ENCODE measurements at places on chromosomes 6 and 20. TPM values are rescaled to one million over a fixed set of nuclear protein-coding genes. Genes with fewer than 3 reads are reported as not detected.

The CST5 gene
- not detected for total RNA-seq

The PKIG gene
- total RNA-seq = 2.4 TPM

The POM121L2 gene
- total RNA-seq = not detected

DNA sequence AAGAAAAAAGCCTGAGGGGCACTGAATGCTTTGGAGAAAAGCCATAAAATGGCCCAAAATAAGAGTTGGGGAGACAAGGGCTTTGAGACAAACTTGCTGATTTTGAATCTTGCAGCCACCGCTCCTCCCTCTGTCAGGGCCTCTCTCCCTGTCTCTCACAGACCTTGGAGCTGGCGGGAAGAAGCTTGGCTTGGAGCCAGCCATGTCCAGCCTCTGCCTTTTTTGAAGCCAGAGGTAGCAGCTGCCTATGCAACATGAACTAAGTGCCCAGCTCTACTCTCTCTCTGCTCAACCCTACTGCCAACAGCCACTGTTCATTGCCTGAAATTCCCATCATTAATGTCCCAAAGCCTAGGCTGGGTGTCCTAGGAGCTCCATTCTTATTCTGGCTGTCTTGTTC is 63.7 kb upstream of the CTNNBL1 start:
- no peaks in the 10 kb centered on the region for H3K36me3 ChIP-seq
- H3K4me3 ChIP-seq = no peak overlapping the region
- H3K27me3 ChIP-seq = peaks cover 20% of the 10 kb centered on the region
- no peaks in the 10 kb centered on the region for H3K4me1 ChIP-seq

- H3K4me3 ChIP-seq = no peak overlapping the region
- H3K27ac ChIP-seq = no peak overlapping the region
- no peak for DNase-seq
Measured at GRCh38 chr6:12535586-12536314, 180.8 kb upstream of the PHACTR1 start.

DNA sequence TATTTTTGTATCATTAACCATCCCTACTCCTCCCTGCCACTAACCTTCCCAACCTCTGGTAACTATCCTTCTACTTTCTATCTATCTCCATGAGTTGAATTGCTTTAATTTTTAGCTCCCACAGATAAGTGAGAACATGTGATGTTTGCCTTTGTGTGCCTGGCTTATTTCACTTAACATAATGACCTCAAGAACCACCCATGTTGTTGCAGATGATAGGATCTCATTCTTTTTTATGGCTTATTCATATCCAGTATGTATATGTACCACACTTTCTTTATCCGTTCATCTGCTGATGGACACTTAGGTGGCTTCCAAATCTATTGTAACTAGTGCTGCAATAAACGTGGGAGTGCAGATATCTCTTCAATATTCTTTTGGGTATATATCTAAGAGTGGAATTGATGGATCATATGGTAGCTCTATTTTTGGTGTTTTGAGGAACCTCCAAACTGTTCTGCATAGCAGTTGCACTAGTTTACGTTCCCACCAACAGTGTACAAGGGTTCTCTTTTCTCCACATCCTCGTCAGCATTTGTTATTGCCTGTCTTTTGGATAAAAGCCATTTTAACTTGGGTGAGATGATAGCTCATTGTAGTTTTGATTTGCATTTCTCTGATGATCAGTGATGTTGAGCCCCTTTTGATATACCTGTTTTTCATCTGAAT is 201.4 kb downstream of the ARHGAP18 start:
- no peak overlapping the region for H3K4me3 ChIP-seq
- H3K27ac ChIP-seq = no peak overlapping the region
- no peaks in the 10 kb centered on the region for H3K4me1 ChIP-seq
- DNase-seq = no peak

DNA sequence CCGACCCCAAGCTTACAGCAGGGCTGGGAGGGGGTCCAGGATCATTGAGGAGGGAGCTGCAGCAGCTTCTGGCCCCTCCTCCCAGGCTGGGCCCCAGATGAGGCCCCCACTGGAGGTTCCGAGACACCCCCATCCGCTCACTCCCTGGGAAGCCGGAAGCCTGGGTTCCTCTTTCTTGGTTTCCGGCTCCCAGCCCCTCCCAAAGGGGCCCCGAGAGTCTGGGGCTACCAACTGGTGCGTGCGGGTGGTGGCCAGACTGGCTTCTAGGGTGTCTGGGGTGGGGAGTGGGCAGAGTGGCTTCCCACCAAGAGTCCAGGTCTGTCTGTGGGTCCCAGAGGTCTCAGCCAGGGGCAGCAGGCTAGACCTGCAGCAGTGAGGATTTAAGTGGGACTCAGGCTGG is 2.2 kb downstream of the RGS19 start:
- no peak for DNase-seq
- H3K4me3 ChIP-seq = peak overlapping the region; percentile 93
- H3K27me3 ChIP-seq = no peaks in the 10 kb centered on the region
- peak overlapping the region; percentile 68 for H3K27ac ChIP-seq

DNA sequence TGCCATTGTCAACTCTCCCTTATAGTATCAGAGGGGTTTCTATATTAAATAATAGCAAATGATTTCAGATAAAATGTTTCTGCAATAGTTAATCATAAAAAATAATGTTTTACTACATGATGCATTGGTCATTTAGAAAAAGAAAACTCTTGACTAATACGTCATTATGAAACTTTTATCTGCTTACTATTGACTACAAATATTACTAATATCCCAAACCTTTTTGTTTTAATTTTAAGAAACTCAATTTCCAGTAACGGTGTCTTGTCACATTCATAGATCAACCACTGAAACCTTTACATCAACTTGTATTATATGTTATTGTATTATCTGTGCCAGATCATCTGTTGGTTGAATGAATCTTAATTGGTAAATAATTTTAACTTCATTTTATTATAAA is 482.9 kb upstream of the SLC35B3 start:
- no peak overlapping the region for H3K27ac ChIP-seq
- no peak for DNase-seq
- H3K36me3 ChIP-seq = no peaks in the 10 kb centered on the region
- no peaks in the 10 kb centered on the region for H3K4me1 ChIP-seq

Measured in CD4-positive, alpha-beta T cell (primary cell).